ENCODE measurements at places on chromosomes 11 and 22. TPM values are rescaled to one million over a fixed set of nuclear protein-coding genes. Genes with fewer than 3 reads are reported as not detected.

- peak; percentile 96 for DNase-seq
Measured at GRCh38 chr22:35299673-35300499, at the start of gene TOM1. TOM1 (plus strand) TSS chr22:35299894; CDS start chr22:35299929, 35 bp downstream.

DNA sequence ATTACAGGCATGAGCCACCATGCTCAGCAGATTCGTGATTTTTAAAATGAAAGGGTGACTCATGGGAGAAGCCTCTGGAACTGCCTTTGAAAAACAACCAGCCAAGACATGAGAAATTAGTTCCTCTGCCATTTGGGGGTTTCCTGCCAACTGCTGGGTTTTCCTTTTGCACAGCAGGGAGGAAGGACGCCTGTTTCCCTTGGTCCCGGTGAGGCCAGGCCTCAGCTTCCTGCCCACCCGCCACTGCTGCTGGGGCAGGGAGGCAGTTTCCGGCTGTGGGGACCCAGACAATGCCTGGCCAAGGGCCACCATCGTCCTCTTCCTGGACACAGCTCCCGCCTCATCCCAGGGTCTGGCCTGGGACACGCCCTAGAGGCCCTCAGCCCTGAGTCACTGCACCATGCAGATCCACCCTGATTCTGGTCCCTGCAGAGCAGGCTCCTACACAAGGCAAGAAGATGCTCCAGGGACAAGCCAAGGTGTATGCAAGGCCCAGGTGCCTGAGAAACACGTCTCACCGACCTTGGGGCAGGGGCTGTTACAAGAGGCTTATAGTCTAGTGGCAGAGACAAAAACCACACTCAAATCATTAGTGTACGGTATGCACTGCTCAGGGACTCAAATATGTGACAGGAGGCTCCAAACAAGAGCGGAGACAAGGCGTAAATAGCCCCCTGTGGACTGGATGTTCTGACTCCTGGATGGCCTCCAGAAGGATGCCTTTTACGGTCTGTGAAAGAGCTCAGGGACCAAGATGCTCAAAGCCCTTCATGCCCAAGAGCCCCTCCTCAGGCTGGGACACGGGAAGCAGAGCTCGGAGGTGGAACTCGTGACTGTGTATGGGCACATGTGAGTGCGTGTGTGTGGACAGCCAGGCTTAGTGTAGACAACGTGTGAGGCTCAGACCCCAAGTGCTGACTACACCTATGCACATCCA, 10.0 kb downstream of the PPM1F start:
- DNase-seq = no peak

- peak; percentile 51 for DNase-seq
Measured at GRCh38 chr22:17369439-17370025, at the start of gene CECR2. CECR2 (plus strand) TSS chr22:17369460; CDS start chr22:17369784, 324 bp downstream.

DNA sequence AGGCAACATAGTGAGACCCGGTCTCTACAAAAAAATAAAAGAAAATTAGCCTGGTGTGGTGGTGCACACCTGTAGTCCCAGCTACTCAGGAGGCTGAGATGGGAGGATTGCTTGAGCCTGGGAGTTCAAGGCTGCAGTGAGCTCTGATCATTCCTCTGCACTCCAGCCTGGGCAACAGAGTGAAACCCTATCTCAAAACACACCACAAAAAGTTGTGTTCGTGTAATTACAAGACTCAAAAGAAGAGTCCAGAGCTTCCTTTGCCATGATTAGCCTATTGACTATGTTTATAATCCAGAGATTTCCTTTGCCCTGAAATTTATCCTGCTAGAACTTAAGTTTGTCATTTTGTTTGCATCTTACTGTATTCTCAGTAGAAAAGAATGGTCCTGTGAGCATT, 21.0 kb downstream of the SGSM3 start:
- no peak for DNase-seq

DNA sequence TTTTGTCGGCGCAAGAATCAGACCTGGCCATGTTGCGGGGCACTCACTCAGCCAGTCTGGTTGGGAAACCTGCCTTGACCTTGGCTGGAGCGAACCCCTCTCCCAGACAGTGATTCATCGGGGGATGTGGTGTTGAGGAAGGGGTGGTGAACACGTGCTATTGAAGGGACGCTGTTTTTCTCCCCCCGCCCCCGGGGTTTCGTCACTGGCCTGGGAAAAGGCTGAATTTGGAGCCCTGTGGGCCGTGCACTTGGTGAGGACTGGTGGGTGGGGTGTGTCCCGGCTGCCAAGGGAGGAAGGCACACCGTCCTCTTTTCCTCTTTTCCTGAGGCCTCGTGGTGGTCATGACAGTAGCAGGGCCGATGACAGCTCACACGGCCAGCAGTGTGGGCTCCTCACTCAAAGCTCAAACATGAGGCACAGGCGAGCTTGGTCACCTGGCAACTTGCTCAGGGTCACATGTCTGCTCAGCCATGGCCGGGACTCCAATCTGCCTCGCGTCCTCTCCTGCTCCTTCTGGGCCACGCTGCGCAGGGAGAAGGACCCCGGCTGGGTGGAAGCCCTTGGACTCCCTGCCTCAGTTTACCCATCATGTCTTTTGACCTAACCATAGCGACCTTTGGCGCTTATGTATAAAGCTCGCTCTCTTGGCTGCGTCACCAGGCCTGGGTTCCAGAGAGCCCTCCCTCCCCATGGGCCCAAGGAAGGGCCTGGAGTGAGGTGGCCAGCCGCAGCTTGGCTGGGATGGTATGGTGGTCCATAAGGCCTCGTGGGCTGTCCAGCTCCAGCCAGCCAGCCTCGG, 49.4 kb downstream of the SMIM38 start:
- DNase-seq = no peak

DNA sequence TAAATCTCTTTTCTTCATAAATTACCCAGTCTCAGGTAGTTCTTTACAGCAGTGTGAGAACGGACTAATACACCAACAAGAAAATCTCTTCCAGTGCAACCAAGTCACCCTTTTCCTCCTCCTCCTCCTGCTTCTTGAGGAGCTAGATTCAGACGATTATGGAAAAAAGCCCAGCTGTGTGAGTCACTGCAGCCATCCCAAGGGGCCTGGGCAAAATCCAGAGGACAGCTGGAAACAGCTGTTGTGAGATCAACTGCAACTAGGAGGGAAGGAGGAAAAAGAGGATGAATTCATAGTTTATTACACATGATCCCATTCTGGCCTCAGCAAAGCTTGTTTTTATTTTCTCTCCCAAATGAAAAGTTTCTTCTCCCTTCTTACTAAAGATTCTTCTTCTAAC, 32.9 kb downstream of the RBFOX2 start:
- DNase-seq = no peak

DNA sequence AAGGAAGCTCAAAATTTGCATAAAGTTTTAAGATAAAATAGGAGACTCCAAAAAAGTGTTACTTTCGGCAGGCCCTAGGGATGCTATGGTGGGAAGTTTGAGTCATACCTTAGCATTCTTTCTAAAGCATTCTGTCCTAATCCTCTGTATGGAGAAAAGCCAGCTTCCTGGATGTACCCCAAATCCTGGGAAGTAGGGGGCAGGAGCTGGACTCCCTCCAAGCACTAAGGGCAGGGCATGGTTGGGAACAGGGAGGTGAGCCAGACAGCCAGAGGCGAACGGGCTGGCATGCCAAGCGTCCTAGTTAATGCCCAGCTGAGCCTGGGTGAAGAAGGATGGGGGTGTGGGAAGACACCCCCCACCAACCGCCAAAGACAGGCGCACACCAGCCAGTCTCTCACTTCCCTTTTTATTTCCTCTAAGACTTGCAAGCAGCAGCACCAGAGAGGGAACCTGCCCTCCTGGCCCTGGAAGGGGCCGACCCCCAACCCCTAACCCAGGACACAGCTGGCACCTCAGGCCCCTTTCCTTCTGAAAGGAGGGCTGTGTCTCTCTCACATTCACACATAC, 23.9 kb downstream of the RTN4RL2 start:
- DNase-seq = no peak

DNA sequence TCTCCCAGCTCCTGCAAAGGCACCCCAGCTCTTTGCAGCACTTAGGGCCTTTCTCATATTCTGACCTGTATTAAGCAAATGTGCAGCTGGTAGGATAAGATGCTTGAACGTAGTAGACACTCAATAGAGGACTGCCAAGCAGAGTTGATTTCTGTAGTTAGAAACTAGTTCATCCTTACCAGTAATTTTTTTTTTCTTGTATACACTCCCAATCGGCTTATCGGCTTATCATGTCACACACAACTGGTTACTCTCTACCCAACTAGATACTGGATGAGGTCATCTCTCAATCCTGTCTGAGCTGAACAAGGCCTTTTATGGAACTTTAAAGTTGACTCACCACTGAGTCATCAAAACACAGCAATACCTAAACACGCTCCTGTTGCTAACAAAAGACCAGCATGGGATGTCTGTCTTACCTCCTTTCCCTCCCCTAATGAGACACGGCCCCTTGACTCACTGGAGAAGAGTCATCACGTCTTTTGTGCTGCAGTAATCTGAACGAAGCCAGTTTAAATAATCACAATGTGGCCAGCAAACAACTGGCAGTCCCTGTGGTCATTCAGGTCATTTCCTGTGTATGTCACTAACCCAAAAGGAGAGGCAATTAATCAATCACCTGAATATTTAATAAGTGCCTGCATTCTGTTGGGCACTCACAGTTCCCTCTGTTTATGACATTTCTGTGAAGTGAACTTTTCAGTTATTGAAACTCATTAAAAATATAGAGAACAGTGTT, 7.5 kb upstream of the WEE1 start:
- no peak for DNase-seq

DNA sequence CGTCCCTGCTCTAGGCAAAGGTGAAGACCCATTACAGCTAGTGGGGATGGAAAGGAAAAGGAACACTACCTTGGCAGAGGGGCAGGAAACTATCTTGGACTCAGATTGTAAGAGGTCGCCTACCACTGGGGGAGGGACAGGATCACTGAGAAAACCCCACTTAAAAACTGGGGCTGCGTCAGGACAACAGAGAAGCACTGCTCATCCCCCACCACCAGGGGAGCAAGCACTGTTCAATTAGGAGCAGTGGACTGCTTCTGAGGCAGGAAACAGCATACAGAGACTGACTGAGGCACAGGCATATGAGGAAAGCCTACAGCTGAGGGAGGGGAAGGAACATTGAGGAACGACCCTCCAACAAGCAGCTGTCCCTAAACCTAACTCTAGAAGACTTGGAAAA, 20.8 kb upstream of the DLAT start:
- no peak for DNase-seq

DNA sequence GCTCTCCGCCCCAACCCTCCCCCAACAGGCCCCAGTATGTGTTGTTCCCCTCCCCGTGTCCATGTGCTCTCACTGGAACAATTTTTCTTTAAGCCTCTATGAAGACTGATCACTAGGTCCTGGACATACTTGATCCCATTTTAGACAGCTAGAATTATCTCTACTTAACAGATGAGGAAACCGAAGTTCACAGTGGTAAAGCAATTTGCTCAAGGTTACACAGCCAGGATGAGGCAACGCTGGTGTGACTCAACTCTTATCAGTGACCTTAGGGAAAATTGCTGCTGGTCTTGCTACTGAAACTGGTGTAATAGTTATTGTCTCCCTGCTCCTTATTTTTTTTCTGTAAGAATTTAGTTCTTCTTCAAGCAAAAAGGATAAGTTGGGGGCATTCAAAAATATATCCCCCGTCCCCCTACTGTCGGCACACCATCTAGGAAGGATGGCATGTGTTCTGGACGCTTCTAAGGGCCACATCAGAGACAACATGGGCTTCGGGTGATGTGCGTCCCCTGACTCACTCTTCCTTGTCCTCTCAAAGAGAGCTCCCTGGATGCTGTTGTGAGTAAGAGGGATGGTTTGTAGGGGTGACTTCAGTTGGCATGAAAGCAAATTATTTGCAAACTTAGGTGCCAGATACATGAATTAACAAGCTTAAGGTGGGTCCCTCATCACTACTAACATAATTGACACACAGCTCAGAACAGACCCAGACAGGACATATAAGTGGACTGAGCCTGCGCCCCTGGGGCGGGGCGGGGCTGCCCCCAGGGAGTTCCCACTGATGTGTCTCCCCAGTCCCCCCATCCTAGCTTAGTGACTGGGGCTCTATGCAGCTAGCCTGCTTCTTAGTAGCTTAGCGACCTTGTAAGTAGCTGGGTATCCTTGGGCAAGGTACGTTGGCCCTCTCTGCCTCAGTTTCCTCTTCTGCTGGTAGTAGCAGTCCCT, 23.6 kb upstream of the ALX4 start:
- DNase-seq = no peak

GRCh38 chr11:110071197-110071596, 22.0 kb upstream of the ZC3H12C start:
- DNase-seq = no peak

GRCh38 chr11:2974272-2974671, 17.9 kb downstream of the NAP1L4 start:
- no peak for DNase-seq

DNA sequence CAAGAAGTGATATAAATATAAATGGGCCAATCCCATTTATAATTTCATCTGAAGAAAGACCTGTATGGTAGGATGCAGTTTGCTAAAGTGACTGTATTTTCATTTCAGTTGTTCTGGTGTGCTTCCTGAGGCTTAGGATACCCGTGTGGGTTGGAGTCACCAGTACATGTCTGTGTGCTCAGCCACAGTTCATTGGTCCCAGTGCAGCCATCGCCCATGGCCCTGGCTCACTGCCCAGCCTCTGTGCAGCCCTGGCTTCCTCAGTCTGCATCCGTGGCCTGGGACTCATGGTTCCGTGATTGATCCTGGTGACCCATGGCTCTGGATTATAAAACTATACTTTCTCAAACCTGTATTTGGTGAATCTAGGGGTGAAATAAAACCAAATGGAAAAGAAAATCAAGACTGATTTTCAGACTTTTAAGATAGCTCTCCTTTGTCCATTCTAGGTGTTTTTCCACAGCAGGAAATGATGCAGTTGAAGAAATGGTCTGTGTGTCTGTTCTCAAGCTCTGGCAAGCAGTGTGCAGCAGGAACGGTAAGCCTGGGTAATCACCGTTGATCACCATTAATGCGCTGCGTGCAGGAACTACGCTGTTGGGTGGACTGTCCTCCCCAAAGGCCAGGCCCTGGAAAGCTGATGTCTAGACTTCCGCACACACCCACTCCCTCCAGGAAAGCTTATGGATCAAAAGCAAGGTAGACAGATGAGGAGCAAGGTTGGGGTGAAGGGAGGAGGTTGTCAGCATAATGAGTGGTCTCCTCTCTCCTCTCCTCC, 27.2 kb downstream of the TTC12 start:
- DNase-seq = no peak

DNA sequence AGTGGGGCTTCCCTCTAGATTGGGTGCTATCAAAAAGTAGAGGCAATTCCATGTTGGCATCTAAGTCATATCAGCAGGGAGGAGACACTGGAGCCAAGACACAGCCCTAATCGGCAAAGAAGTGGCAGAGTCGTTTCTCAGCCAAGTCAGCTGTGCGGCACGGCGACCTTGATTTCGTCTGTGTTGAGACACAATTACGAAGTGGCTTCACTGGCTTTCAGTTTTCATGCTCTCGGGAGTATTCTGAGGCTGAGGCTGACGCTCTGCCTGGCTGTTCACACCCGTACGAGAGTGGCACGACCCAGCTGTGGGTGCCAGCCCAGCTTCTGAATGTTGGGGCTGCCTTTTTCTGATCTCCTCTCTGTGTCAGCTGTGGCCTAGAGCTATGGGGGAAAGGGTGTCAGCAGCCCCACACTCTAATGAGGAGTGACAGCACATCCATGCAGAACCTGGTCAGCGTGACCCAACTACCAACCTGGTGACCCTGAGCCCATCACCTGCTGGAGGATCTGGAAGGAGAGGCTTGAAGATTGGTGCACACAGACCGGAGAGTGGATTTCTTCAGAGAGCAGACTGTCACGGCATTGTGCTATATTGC, 105.7 kb upstream of the TMEM45B start:
- DNase-seq = no peak

CD81 gene
- 171 TPM for total RNA-seq

PHLDA2 gene
- total RNA-seq = 1.2 TPM

OOSP4A gene
- not detected for total RNA-seq

ST14 gene
- 94.9 TPM for total RNA-seq

DNAJB13 gene
- 1.4 TPM for total RNA-seq

SPTBN2 gene
- 55.0 TPM for total RNA-seq

Data from progenitor cell of endocrine pancreas (in vitro differentiated cells).